ENCODE measurements at places on chromosomes 11 and 22. TPM values are rescaled to one million over a fixed set of nuclear protein-coding genes. Genes with fewer than 3 reads are reported as not detected.
A peak's percentile ranks its signal among the peaks of the same experiment; 100 is the strongest.

DNA sequence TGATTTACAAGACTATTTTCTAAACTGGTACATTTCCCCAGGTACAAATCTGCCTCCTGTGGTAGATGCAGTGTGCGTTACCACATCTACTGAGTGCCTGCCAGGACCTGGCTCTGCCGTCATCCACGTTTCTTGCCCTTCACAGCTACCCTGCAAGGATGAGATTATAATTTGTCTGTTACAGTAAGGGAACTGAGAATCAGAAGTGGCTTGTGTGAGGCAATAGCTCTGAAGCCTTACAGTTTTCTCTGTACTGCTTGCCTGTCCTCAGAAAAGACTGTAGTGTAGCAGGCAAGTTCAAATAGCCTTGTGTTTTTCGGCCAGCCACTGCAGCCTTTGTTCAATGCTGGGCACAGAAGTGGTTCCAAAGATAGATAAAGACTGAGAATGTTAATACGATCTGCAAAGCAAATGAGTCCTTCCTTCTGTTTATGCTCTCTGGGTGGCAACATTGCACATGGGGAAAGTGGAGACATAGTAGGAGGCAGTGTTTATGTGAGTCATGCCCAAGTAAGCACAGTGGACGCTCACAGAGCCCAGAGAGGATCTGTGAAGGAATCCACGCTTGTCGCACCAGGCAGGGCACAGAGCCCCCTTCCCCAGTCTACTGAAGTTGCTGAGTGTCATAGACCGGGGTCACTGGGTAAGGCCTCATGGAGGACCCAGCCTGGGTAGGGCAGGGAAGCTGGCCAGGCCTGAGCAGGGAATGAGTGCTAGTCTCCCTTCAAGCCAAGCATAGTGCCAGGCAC lies 49.1 kb downstream of the MICAL2 start:
- peak; percentile 69 for DNase-seq

IGSF22 gene
- not detected for polyA plus RNA-seq

DNA sequence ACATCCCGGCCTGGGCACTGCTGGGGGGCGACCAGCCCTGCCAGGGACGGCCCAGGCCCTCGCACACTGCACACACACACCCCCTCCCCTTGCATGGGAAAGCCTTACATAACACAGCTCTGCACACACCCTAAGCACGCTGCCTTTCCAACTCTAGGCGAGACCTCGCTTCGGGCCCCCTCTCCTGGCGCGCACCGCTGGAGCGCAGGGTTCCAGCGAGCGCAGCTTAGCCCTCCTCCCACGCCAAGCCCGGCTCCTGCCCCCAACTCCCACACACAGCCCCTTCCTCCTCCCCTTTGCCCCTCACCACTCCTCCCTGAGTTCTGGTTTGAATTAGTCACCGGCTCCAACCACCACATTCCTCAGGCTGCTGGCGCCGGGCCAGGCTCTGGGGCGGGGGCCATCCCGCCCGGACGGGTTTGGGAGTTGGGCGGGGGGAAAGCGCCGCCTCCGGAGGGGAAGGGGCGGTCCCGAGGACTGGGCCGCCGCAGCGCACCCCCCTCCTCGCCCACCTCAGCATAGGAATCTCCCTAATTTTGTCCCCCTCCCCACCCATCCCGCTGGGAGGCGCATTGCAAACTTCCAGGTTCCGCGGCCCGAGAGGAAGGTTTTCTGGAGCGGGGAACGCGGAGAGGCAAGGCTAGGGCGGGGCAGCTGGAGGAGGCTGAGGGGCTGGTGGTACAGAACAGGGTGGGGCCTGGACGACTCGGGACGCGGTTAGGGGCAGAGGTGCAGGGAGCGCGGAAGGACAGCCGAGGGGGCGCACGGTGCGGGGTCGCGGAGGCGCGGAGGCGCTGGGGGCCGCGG lies 966 bp downstream of the AHNAK start:
- peak; percentile 86 for DNase-seq

DNA sequence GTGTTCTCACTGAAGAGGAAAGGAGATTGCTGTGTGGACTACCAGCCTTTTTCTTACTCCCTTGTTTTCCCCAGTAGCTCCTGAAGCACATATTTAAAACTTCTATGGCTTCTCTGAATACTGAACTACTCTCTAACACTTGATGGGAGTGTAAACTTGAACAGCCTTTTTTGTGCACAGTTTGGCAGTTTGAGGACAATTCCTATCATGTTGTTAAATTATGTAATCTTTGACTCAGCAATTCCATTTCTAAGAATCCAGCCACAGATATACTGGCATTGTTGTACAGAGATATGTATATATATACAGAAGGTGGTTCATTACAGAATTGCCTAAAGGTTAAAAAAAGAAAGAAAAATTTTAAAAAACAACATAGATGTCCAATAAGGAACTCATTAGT lies 47.1 kb upstream of the EED start:
- no peak for DNase-seq

DGCR2 gene
- polyA plus RNA-seq, result 17.9 TPM

MFNG gene
- 1.7 TPM for polyA plus RNA-seq

EED gene
- 43.6 TPM for polyA plus RNA-seq

DNA sequence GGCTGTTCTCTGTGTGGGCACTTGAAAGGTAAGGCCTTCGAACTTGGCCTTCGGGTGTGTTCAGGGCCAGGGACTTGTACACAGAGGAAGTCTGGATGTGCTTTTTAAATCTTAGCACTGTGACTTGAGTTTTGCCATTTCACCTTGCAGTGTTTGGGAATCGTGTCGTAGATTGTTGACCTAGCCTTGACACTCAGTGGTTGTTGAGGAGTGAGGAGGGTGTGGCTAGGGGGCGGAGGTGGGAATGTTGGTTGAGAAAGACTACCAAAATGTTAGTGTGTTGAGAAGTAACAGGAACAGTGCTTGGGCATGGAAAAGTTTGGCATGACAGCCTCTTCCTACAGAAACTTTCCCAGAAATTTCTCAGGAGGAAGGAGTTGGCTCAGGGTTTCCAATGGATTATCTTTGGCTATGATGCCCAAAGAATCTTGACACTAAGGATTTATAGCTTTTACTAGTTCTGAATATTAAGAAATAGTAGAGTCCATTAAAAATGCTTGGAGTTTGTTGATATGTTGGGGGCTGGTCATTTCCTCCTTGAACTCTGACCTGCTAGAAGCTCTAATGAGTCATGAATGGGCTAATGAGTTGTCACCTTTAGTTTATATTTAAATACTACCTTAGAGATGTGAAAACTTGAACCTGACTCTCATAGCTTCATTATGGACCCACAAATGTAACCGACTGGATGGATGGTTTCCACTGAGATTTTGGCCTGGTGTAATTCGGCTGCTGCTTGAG lies 40.6 kb downstream of the BARX2 start:
- no peak for DNase-seq

DNA sequence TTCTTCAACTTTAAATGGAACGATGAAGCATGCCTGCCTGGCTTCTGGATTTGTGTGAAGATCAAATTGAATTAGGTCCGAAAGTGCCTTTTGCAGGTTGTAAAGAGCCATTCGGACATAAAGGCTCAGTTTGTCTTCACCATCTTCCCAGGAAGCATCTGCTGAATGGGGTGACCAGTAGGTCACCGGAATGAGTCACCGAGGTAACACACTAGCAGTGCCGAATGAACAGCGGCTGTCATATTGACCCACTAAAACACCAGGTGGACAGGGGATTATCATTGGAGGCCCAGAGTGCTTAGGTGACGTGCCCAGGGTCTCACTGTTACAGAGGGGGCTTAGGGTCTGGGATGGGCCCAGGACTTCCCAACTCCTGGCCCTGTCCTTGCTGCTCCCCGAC lies 43.1 kb upstream of the MYH9 start:
- no peak for DNase-seq

DNA sequence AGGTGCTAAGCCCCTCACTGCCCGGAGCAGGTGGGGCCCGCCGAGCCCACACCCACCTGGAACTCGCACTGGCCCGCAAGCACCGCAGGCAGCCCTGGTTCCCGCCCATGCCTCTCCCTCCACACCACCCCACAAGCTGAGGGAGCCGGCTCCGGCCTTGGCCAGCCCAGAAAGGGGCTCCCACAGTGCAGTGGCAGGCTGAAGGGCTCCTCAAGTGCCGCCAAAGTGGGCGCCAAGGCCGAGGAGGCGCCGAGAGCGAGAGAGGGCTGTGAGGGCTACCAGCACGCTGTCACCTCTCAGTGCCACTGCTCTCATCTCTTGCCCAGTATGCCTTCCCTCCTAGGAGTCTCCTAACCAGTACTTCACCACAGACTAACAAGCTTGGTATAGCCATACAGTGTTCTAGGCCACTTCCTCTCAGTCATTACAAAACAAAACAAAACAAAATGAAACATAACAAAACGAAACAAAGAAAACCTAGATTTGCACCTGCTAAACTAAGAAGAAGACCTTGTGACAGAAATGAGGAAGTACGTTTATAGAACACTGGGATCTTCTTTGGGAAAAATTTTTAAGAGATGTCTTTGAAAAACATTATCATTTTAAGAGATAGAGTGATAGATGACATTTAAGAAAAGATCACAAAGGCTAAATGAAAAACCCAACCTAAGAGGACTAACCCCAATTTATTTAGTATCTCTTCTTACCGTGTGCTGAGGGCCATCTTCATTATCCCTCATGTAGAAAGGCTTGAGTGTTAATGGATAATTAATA lies 47.7 kb upstream of the GAB2 start:
- DNase-seq, result no peak

GRCh38 chr22:43867839-43868635 lies 5.7 kb upstream of the SULT4A1 start:
- peak; percentile 28 for DNase-seq

GRCh38 chr11:19536131-19536530 lies 176.5 kb upstream of the NAV2 start:
- no peak for DNase-seq

DNA sequence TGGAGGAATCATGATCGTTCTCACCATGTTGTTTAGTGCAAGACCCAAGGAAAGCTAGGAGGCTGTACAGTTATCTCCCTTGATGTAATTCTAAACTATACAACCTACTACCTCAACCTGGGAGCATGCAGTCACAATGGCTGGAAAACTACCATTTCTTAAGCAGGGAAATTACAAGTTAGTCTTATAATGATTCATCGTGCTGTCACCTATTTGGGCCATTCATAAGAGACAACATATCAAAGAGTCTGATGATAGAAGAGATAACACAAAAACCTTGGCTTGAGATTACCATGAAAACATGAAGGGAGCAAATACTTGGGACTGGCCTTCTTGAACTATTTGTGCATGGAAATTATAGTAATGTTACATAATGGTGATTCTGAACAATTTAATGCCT lies 30.5 kb upstream of the BLID start:
- DNase-seq, result no peak

RFPL3 gene
- polyA plus RNA-seq, result not detected

DNA sequence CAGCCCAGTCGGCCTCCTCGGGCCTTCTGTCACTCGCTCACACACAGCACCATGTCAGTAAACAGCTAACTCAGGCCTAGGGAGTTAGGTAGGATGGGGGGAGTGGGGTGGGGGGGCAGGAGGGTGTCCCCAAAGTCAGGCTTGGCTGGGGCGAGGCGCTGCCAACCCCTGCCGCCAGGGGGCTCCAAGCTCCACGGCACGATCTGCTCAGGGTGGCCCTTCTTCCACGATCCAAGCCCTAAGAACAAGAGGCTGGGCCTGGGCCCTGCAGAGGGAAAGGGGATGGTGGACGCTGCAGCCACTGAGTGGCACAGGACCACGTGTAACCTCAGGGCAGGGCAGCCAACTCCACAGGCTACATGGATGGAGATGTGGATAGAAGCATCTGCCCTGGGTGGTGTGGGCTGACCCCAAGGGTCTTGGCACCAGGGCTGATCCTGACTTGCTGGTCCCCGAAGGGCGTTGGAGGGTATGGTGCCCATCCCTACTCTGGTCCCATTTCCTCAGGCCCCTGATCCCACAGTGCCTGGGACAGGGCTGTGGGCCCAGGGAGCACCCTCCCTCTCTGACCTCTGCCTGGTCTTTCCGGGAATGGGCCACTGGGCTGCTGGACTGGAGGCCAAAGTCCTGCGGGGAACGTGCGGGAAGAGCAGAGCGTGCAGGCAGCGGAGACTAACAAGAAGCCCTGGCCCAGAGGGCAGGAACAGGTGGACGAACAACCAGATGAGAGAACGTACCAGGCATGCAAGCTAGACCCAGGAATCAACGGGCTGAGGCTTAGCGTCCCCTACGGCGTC lies 29.1 kb upstream of the TXNRD2 start:
- peak; percentile 62 for DNase-seq

TST gene
- 49.4 TPM for polyA plus RNA-seq

DNA sequence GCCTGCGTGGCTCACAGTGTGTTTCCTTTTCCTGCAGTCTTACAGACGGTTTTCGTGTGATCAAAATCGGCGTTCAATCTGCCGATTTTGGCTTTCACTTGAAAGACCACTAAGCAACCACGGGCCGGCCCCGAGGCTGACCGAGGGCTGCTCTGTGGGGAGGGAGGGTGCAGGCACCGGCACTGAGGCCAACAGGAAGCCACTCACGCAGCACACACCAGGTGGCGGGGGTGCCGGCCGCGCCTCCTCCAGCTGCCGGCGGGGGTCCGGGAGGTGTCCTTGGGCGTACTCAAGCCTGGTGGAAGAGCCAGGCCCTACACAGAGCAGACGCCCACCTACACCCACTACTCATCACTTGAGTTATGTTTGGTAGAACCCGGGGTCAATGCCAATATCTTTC lies 14.3 kb downstream of the TOLLIP start:
- no peak for DNase-seq

DNA sequence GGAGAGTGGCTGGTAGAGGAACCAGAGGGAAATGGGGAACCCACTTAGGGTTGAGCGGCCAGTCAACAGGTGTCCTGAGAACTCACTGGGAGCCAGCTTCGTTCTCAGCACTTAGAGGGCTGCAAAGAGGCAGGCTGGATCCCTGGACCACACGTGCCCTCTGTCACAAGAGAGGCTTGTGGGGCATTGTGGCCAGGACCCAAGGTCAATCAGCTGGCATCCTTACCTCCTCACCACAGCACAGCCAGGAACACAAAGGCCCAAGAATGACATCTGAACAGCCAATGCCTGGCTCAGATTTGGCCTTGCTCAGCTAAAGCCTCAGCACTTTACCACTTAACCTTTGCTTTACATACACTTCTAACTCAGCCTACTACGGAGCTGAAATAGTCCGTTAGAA lies 7.4 kb downstream of the MAPK8IP1 start:
- no peak for DNase-seq

GRIA4 gene
- not detected for polyA plus RNA-seq

DNA sequence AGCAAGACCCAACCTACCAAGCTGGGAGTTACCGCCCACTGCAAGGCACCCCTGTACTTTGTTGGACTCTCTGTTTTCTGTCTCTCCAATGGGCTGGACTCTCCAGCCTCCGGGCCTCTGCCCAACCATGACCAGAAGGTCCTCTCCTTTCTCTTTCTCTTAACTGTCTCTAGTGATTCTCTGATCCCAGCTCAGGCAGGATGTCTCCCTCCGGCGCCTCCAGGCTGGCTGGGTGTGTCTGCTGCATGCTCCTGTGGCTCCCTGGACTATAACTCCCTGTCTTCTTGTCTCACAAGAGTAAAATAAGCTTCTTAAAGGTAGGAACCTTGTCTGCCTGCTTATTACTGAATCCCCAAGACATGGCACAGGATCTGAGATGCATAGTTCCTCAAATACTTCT lies 36.3 kb downstream of the TIMP3 start:
- DNase-seq, result no peak

OR52H1 gene
- not detected for polyA plus RNA-seq
